ENCODE measurements at places on chromosomes 16 and 17. TPM values are rescaled to one million over a fixed set of nuclear protein-coding genes. Genes with fewer than 3 reads are reported as not detected.

GRCh38 chr17:78459696-78460095 is 81.2 kb downstream of the PGS1 start:
- DNase-seq = no peak

DNA sequence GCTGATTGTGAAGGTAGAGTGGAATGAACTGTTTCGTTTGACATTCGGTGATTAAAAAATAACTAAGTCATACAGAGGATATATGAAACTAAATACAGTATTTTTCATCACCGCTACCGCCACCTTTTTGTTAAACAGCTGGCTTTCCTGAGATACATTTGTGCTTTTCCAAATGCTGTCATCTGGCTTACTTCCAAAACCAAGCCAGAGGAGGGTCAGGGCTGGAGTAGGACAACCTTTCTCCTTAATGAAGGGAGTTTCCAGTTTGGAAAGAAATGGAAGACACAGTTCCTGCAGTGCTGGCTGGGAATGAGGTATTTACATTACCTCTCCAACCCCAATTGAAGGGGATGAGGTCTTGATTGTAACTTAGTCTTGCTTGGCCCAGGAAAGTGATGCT is 3.2 kb downstream of the TNRC6C start:
- DNase-seq = no peak

DNA sequence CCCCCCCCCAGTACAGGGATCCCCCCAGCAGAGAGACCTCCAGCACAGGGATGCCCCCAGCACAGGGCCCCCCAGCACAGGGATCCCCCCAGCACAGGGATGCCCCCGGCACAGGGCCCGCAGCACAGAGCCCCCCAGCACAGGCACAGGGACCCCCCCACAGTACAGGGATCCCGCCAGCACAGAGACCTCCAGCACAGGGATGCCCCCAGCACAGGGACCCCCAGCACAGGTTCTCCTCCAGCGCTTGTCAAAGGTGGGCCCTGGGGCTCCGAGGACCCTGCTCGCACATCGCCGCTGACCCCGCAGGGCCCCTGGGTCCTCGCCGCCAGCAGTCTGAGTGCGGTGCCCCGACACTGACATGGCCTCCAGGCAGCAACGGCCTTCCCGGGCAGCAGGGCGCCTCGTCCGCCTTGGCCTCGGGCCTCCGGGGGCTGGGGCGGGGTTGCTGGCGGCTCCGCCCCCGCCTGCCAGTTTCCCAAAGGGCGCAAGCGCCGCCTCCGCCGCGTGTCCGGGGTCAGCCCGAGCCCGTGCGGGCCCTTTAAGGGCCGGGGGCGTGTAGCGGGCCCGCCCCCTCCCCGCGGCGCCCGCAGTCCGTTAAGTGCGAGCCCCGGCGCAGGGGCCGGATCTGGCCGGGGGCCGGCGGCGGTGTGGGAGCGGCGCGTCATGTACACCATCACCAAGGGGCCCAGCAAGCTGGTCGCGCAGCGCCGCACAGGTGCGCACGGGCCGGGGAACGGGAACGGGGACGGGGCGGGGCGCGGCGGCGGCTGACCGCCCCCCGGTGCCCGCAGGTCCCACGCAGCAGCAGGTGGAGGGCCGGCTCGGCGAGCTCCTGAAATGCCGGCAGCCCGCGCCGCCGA is at the start of gene MCRIP2:
TSS of gene MCRIP2 (plus strand) at position 503 of the 863 bp plus-strand sequence. CDS start at position 667, 164 bp downstream.
- peak; percentile 62 for DNase-seq

DNA sequence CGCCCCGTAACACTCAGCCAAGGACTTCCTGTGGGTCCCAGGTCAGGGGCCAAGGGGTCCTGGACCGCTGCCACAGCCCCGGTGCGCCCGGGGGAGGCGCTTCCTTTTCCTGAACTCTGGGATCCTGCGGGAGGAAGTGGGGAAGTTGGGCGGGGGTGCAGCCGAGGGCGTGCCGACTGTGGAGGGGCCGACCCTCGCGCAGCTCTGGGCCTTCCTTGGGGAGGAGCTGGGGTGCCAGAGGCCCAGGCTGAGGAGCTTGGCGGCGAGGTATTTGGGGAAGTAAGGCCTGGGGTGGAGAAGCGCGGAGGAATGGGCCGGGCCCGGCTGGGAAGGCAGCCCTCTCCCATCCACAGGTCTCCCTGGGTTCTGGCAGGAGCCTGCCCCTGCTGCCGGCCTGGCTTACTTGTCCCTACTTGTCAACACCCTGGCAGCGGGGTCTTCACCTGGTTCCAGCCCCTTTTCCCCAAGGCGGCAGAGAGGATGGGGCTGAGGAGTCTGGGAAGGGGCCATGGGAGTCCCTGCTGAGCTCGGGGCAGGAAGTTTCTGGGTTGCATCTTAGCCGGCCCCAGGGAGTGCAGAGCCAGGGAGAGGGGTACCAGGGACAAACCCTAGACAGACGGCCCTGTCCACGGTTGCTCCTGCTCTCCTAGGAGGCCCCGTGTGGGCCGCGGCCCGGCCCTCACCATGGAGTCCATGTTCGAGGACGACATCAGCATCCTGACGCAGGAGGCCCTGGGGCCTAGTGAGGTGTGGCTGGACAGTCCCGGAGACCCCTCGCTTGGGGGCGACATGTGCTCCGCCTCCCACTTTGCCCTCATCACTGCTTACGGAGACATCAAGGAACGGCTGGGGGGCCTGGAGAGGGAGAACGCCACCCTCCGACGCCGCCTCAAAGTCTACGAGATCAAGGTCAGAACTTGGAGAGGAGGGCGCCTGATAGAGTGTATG is 1.7 kb downstream of the TBKBP1 start:
- no peak for DNase-seq

GRCh38 chr16:67608364-67608763 is 36.6 kb upstream of the CARMIL2 start:
- no peak for DNase-seq

- DNase-seq = no peak
These were observed 867.3 kb upstream of the GOT2 start for GRCh38 chr16:59601452-59601851.

DNA sequence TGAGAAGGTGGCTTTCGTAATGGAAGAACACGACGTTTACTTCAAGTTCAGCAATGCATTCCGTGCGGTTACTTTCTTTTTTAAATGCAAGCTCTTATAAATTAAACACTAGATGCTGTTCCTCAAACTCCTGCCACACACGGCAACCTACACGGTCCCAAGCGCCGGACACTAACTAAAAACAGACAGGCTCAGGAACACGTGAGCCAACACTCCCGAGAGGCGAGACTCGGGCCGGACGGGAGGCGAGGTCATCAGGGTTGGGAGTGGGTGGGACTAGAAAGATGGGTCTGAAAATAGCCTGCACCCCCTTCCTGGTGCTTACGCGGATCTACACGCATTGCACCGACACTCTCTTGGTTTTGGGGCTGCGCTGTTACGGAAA is 6.4 kb downstream of the CLCN7 start:
- no peak for DNase-seq

DNA sequence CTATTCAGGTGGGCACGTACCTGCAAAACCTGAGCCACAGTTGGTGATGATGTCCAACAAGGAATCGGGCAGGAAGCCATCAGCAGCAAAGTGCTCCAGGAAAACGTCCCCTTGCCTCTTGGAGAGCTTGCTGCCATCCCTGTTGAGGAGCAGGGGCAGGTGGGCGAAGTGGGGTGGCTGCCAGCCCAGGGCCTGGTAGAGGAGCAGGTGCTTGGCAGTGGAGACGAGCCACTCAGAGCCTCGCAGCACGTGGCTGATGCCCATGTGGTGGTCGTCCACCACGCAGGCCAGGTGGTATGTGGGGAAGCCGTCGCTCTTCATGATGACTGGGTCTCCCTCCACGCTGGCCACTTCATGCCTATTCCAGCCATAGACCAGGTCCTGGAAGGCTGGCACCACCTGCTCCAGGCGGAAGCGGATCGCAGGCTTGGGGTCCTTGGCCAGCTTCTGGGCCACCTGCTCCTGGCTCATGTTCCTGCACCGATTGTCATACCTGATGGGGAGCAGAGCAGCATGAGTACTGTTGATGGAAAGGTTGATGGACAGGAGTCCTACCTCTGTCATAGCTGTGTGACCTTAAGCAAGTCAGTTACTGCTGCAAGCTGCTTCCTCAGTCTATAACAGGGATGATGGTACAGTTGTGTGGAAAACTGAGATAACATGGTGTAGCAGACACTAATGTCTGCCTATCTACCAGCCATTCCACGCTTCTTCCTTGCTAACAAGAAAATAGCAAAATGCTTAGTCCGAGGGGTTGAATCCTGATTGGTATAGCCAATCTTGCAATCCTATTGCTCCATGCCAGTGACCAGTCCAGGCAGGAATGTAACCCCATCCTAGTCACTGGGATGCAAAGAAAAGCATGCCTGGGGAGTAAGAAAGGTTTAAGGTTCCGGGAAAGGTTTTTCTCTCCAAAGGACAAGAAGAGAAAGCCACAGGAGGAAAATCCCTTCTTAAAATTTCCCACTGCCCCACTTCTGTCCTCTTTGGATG is 22.0 kb downstream of the EARS2 start:
- no peak for DNase-seq

DNA sequence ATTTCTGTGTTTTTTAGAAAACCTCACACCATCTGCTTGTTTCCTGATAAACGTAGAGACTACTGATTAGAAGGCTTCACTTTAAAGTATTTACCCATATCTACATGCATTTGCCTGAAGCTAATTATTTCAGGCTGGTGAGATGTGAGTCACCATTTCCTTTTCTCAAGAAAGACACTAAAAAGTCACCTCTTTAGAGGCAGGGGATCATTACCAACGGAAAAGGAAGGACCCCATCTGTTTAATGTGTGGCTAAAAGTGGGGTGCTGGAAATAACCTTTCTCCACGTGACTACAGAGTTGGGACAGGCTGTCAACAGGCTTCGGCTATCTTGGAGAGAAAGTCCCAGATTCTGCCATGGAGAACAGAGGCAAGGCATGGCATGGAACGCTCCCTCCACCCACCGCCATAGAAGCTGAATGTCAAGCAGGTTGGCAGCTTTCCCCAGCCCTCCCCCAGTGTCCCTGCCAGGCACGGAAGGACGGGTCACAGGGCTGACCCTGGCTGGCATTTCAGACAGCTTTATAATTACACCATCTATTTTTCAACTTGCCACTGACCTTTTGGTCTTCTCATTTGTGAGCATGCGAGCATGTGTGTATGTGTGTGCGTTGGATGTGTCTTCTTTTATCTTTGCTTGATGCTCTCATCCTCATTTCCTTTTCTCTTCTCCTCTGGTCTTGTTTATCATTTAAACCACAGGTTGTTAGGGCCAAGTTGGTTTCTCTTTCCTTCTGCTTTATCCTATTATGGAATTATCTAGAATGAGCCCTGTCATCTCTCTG is 157.0 kb downstream of the CPPED1 start:
- DNase-seq = peak; percentile 94

DNA sequence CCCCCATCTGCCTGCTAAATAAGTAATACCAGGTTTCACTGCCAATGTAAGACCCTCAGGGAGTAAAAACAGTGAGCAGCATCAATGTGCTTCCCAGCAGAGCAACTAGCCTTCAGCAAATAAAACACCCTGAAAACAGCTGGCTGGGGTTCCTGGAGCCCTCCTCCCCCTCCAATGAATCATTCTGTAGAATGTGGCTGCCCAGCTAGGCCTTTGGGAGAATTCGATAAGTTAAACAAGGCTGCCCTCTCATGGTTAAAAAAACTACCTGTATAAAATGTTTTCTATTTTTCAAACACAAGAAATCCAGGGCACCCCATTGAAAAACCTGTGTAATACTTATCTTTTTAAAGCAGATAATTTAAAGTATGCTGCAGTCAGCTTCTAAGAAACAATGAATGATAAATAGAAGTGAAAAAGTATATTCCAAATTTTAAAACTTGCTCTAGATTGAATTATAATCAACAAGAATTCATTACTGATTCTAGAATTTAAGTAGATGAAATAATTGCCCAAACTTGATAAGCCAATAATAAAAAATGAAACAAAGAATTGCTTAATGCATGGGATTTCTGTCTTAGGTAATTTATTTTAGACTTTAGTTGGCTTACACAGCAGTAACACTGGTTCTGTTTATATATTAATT is 9.4 kb upstream of the TOM1L1 start:
- DNase-seq = peak; percentile 37

- no peak for DNase-seq
These were observed 454.9 kb downstream of the SOX9 start for GRCh38 chr17:72575542-72576233.

DNA sequence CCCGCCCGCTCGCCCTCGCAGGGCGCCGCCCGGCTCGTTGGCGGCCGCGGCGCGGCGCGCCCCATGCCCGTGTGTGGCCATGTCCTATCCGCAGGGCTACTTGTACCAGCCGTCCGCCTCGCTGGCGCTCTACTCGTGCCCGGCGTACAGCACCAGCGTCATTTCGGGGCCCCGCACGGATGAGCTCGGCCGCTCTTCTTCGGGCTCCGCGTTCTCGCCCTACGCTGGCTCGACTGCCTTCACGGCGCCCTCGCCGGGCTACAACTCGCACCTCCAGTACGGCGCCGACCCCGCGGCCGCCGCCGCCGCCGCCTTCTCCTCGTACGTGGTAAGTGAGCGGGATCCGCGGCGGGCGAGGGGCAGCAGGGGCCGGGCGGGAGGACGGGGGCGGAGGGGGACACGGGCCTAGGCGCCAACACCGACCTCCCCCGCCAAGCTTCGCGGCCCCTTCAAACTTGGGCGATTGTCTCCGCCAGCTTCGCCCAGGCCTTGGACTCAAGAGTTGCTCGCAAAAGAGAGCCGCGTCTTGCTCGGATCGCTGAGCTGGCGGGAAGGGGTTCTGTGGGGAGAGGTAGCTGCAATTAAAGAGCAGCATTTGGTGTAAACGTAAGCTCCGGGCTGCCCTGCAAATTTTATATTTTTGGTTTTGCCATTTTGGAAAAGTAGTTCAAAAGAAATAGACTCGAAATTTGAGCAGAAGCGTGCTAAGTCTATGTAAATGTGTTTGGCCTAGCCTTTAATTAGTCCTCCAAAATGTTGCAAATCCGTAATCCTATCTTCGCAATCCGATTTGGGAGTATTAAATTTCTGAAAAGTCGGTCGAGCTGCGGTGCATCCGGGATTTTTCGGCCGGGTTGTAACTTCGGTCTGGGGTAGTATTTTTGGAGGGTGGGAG is 702 bp downstream of the IRX5 start:
- peak; percentile 27 for DNase-seq

GRCh38 chr17:46822388-46822921 is 4.0 kb upstream of the WNT3 start:
- DNase-seq = no peak

GRCh38 chr17:36148559-36149295 is 27.7 kb downstream of the TBC1D3B start:
- peak; percentile 67 for DNase-seq

DNA sequence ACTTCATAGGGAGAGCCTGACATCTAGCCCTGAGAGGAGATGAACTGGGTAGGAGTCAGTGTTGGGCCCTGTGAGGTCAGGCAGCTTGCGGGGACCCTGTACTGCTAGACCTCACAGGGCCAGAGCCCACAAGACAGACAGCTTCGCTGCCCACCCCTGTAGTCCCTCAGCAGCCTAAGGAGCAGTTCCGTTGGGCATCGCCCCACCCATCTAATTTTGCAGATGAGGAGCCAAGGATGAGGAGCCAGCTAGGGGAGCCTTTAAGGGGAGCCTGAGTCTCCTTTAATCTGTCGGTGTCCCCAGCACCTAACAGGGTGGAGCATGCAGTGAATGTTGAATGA is 755 bp upstream of the TUFM start:
- no peak for DNase-seq

MLX gene
- total RNA-seq = 40.9 TPM

SPATA22 gene
- total RNA-seq = not detected

KRTAP2-1 gene
- total RNA-seq = not detected

EVI2A gene
- total RNA-seq = 0.22 TPM

KRT39 gene
- not detected for total RNA-seq

TBX6 gene
- total RNA-seq = 0.60 TPM

Data from endothelial cell of umbilical vein (primary cell).